Smooth muscle cell of the brain vasculature (primary cell): ENCODE measurements at places on chromosomes 1 and 21.

DNA sequence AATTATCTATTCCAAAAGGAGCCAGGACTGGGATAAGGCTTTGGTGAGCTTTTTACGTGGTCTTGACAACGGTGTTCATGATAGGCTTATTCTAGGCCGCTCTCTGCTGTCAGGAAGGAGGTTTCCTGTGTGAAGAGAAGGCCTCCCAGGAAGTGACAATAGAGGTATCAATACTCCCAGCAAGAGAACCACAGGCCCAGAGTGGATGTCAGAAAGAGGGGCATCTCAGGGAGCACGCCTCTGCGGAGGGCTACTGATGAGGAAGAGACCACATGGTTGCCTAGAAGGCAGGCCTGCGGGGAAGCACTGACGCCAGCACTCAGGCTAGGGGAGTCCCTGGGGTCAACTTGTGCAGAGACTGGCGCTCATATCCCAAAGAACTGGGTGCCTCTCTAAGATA lies 60.4 kb downstream of the ITPKB start:
- no peak for DNase-seq

- no peak for DNase-seq
Measured at GRCh38 chr21:42731264-42732032, 78.0 kb downstream of the PDE9A start.

DNA sequence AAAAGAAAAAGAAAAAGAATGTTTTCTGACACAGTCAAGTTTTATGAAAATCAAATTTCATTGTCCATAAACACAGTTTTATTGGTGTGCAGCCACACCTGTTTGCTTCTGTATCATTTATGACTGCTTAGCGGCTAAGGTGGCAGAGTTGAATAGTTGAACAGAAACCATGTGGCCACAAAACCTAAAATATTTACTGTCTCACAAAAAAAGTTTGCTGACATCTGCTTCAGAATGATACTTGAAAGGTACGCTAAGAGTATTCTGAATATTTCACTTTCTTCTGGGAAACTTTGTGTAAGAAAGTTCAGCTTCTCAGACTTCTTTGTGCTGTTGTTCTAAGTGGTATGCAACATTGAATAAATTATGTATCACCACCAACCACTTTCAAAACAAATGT lies 6.2 kb downstream of the KCNK1 start:
- no peak for DNase-seq

- DNase-seq, result no peak
Measured at GRCh38 chr1:32791881-32792280, 25.3 kb downstream of the YARS1 start.

DNA sequence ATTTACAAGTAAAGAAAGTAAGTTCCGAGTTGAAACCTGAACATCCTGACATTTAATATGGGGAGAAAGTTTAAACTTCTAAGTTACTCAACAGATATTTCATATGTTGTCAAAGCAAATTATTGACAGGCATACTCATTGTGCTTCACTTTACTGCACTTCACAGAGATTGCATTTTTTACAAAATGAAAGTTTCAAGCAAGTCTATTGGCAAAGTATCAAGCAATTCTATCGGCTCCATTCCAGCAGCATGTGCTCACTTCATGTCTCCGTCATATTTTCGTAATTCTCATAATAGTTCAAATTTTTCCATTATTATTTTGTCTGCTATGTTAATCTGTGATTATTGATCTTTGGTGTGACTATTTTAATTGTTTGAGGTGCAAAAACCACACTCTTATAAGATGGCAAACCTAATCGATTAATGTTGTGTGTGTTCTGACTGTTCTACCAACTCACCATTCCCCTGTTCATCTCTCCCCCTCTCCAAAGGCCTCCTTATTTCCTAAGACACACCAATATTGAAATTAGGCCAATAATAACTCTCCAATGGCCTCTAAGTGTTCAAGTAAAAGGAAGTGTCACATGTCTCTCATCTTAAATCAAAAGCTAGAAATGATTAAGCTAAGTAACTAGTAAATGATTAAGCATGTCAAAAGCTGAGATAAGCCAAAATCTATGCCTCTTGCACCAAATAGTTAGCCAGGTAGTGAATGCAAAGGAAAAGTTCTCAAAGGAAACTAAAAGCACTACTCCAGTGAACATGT lies 68.2 kb upstream of the BCL9 start:
- no peak for DNase-seq

DNA sequence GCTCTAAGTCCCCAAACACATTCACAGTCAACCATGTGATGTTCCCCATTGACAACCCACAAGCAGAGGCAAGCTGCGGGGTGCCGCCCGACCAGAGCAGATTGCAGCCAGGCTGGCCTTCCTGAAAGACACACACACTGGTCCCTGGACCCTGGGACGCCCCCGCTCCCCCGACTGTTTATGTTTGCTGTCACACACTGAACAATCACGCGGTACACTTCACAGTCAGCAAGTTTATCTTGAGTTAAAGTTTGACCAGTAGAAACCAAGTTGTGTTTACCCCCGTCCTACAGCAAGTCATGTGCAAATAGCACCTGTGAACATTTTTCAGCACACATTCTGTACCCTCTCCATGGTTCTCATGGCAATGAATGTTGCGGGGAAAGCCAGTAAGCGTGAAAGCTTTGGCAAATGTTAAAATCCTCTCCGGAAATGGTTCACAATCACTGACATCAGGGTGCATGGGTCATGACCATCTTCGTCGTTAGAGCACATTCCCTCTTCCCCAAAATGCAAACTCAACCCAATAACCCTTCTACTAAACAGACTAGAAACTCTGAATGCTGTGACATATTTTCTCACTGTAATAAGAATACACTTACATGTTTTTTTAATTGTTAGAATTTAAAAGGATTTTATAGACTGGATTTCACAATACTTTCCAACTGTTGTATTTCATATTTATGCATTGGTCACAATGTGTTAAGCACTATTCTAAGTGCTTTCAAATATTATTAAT lies 33.3 kb upstream of the IRF2BP2 start:
- no peak for DNase-seq

DNA sequence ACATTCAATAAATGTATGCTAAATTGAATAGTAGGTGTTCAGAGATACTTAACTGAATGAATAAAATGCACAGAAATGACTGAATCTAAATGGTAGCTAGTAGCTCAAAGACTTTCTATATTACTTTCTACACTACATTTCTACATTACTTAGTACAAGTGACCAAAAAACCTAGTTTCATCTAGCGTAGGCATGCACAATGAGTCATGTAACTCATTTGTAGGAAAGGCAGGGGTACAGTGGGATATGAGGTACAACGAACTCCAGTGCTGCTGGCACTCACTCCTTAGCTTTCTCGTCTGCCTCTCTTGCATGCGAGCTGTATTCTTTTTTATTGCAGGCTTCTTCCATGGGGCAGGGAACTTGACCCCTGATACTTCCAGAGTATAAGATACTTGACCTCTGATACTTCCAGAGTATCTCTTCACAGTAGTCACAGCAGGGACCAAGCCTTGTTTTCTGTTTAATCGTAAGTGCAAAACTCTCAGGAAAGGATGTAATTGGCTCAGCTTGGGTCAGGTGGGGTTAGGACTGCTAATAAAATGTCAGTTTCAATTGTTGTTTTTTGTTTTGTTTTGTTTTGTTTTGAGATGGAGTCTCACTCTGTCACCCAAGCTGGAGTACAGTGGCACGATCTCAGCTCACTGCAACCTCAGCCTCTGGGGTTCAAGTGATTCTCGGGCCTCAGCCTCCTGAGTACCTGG lies 4.9 kb upstream of the ATP2B4 start:
- no peak for DNase-seq

GRCh38 chr1:34476371-34476770 lies 278.5 kb upstream of the GJB5 start:
- no peak for DNase-seq

GRCh38 chr1:202565890-202566602 lies 144.2 kb downstream of the SYT2 start:
- DNase-seq, result no peak

- no peak for DNase-seq
Measured at GRCh38 chr1:209800984-209801834, 4.7 kb downstream of the IRF6 start.

GRCh38 chr1:113834716-113835115 lies 22.4 kb upstream of the RSBN1 start:
- no peak for DNase-seq

DNA sequence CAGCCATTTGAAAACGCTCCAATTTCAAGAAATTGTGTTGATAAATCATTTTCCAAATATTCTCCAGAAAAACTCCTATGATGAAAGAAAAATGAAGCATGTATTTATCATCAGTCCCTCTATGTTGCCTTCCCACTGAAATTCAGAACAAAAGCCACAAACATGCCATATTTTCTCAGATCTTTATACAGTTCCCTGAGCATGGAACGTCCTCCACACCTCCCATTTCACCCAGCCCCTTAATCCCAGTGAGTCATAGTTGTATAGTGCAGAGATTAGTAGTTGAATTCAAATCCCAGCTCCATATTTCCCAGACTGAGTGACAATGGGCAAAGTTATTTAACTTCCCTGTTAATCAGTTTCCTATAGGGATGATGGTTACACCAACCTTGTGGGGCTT lies 20.6 kb upstream of the NPL start:
- no peak for DNase-seq

GRCh38 chr1:106876384-106876783 lies 180.1 kb upstream of the PRMT6 start:
- no peak for DNase-seq

- DNase-seq, result peak; percentile 96
Measured at GRCh38 chr1:36386265-36387140, 779 bp upstream of the STK40 start.

DNA sequence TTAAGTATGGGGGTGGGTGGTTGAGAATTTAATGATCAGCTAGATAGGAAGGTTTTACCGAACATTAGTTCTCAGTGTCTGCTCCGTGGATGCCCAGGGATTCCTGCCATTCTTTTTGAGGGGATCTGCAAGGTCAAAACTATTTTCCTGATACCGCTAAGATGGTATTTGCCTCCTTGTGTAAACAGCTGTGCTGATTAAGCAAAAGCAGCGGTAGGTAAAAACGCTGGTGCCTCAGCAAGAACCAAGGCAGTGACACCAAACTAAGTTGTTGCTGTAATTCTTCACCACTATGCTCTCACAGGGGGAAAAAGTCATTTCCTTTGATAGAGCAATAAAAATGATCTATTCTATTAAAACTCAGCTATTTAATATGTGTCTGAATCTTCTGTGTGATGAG lies 229.0 kb downstream of the FMN2 start:
- no peak for DNase-seq

GRCh38 chr1:29914936-29915335 lies 678.6 kb downstream of the PTPRU start:
- DNase-seq, result no peak

- no peak for DNase-seq
Measured at GRCh38 chr1:55192093-55192492, 23.1 kb downstream of the USP24 start.

- no peak for DNase-seq
Measured at GRCh38 chr1:81967951-81968350, 167.2 kb downstream of the ADGRL2 start.

DNA sequence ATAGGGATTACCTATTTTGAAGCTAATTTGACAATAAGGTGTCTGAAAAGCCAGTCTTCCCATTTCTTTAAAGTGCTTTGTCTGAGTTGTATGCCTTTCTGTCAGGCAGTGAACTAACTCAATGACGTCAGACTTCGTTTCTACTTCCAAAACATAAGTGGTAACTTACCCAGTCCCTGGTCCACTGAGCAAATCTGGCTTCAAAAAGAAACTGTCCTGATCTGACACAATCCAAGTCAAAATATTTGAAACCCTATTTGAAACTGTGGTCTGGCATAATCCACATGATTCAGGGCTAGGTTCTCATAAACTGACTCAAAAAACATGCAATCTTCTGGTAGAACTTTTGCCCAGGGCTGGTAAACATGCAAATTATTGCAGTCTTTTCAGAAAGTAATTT lies 34.0 kb downstream of the DIRAS3 start:
- no peak for DNase-seq

DNA sequence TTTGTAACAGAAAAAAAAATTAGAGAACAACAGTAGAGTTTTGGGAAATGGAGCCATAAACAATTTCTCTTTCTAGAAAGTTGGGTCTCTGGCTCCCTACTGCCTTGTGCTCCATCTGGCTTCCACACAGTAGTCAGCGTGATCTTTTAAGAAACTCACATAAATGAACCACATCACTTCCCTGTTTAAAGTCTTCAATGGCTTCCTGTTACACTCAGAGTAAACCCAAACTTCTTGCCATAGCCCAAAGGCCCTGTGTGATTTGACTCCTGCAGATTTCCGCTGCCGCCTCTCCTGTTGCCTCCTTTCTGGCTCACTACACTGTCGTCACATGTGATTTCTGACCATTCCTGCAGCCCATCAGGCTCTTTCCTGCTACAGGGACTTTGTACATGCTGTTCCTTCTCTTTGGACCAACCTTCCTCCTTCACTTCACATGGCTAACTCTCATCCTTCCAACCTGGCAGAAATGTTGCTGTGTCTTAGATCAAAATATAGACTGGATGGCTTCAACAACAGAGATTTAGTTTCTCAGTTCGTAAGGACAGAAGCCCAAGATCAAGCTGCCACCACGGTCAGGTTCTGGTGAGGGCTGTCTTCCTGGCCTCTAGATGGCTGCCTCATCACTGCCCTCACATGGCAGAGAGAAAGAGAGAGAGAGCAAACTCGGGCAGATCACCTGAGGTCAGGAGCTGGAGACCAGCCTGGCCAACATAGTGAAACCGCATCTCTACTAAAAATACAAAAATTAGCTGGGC lies 34.0 kb downstream of the OPRD1 start:
- no peak for DNase-seq

DNA sequence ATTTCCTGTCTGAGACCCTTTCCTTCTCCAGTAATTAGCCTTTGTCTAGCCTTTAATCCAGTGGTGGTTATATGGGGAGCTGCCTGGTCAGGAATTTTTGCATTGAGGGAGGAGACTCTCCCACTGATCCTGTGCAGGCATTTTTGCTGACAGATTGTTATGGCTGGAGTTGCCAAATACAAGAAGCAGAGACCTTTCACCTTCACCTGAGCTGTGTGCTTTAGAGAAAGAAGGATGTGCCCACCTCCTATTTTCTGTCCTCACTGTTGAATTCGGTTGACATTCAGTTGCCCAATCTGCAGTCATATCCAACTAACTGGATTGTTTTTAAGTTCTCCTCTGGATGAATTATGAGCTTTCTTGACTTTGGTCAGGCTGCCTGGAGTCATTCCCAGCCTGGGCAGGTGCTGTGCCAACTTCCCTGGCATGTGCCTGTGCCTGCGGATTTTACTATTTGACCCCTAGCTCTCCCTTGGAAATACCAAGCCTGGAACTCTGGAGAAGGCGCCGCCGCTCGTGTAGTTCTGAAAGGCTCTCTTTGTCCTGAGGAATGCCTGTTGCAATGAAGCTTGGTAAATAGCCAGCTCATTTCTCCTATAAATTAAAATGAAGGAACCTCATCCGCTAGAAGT lies 143.9 kb downstream of the NOS1AP start:
- no peak for DNase-seq

DNA sequence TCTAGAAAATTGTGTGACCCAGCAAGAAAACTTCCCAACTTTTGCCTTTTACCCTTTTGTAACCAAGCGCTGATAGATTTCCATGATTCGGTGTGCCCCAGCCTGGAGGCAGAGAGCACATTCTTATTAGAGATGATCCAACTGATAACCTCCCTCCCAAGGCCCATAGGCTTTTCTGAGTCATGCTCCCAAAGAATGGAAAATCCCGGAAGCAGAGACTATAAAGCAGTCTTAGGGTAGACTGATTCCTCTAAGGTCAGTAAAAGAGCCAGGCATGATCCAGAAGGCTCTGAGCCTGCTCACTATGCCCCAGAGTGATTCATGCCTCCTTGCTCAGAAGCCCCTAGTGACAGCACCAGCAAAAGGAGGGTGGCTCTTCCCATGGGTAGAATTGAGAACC lies 4.3 kb downstream of the CAMK1G start:
- no peak for DNase-seq

- DNase-seq, result no peak
Measured at GRCh38 chr1:100353071-100353801, 930 bp downstream of the CDC14A start.
